ENCODE measurements at places on chromosomes 12 and 14. TPM values are rescaled to one million over a fixed set of nuclear protein-coding genes. Genes with fewer than 3 reads are reported as not detected.

Gene ITGB7
- total RNA-seq = 1.4 TPM

Gene RERGL
- not detected for total RNA-seq

Gene SMOC1
- total RNA-seq = 2.0 TPM

Gene PAH
- not detected for total RNA-seq

Gene CHMP4A
- total RNA-seq = 18.6 TPM

Gene ACOT2
- 35.3 TPM for total RNA-seq

Gene IFI27
- total RNA-seq = 11.0 TPM

Gene TAS2R43
- 0.63 TPM for total RNA-seq

Gene MBIP
- total RNA-seq = 9.3 TPM

Gene RERG
- not detected for total RNA-seq

Gene CTSG
- total RNA-seq = not detected

Gene PMCH
- total RNA-seq = 0.16 TPM

Gene WDR20
- total RNA-seq = 14.0 TPM

Gene CRACR2A
- 9.5 TPM for total RNA-seq

Gene TAS2R20
- 1.6 TPM for total RNA-seq

Gene STAC3
- 0.63 TPM for total RNA-seq

Gene DICER1
- 16.4 TPM for total RNA-seq

Gene GPR84
- total RNA-seq = not detected

Gene B4GALNT3
- under 0.01 TPM for total RNA-seq

Gene SLC25A47
- not detected for total RNA-seq

Gene KRT72
- total RNA-seq = not detected

Gene TCL1B
- total RNA-seq = not detected

Gene CLEC2A
- not detected for total RNA-seq

Gene HAL
- total RNA-seq = not detected

Gene IFI27L2
- total RNA-seq = 419 TPM

Gene SYT1
- 10.1 TPM for total RNA-seq

Gene REM2
- total RNA-seq = 0.16 TPM

Gene CISTR
- not detected for total RNA-seq

Gene RHOJ
- total RNA-seq = 13.3 TPM

Gene FOXN4
- total RNA-seq = not detected

Gene PLEKHG3
- total RNA-seq = 0.63 TPM

Gene ESPL1
- 1.9 TPM for total RNA-seq

Gene TRHDE
- 16.2 TPM for total RNA-seq

Gene CKB
- 79.3 TPM for total RNA-seq

Gene CCDC196
- not detected for total RNA-seq

Gene FSCB
- total RNA-seq = not detected

Gene IFNG-AS1
- total RNA-seq = under 0.01 TPM

Data from bronchial smooth muscle cell (primary cell).